ENCODE measurements at places on chromosomes 7 and 10.

DNA sequence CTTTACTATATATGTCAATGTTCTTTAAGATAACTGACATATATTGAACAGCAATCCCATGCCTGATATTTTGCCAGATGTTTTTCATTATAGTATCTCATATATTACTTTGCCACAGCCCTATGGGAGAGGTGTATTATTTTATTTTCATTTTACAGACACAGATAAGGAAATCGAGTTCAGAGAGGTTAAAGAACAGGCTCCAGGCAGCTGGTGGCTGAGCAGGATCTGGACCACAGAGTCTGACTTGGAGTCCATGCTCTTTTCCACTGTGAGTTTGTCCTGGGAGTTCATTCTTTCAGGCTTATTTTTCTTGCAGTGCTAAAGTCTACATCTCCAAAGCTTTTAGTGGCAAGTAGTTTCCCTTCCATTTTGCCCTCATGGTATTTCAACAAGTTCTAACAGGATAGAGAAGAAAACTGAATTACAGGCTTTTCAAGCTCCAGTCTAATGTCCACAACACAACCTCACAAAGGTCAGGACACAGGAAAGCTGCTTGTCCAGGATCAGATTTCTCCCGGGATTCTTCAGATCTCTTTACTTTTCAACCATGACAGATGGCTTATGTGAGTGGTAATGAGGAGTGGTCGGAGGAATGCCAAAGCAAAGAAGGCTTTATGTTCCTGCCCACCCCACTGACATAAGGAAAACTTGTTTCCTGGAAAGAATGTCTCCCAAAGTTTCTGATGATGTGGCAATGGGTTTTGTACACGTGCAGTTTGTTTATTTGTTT is 13.1 kb upstream of the SLC35B4 start:
- no peak for DNase-seq

GRCh38 chr7:107463139-107464078 is 6.4 kb upstream of the GPR22 start:
- DNase-seq, result peak; percentile 74

DNA sequence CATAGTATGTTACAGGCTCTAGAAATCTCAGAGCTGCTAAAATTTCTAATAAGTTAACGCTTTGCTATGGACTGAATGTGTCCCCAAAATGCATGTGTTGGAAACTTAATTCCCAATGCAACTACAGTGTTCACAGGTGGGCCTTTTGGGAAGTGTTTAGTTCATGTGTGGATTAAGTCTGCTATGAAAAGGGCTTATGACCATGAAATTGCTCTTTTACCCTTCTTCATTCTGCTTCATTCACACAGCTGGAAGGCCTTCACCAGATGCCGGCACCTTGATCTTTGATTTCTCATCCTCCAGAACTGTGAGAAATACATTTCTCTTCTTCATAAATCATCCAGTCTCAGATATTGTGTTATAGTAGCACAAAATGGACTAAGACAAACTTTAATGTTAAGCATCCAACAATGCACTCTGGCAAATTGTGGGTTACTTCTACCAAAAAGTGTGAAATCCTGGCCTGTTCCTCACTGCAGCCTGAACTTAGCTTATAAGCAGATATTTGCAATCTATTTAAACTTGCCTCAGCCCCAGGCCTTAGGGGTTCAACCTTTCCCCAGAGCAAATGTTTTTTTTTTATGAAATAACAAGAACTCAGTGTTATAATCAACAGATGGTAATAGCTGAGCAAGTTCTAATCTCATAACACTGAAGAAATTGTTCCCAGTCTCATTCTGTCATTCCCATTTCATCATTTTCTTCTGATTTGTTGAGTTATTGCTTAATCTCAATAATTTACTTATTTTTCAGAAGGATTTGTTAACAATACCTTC is 523.6 kb downstream of the KIF20B start:
- DNase-seq, result no peak

GRCh38 chr7:129134356-129134987 is 10.0 kb upstream of the TSPAN33 start:
- no peak for DNase-seq

DNA sequence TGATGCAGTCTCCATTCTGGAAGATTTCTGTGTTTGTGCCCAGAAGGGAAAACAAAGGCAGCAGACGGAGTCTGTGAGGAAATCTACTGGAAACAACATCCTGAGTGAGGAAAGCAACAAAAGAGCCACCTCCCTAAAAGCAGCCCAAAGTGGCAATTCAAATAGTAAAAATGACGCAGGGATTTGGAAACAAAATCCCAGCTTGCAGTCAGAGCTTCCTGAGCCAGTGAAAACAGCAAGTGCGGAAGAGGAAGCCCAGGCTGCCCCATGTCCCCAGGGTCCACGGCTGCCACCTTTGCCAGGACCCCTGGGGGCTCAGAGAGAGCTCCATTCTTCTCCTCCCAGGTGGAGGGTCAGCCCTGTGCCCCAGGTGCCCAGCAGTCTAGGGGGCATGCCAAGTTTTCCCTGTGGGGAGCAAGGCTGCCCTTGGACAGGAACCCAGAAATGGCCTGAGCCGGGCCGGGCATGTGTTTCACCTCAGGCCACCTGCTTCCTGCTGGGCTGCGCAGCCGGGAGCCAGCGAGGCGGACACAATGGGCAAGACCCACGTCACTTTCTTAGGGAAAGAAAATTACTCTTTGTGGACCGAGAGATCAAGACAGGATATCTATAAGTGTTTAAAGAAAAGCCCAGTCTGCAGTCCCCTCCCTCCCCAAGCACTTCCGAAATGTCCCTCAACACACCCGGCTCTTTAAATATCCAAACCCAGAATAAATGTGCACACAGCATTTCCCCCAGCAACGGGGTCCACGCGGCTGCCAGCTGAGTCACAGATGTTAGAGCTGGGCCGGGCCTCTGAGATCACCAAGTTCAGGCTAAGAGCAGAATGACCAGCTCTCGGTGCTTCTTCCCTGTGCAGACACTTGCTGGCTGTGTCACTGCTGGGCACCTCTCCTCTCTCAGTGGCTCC is 231.1 kb downstream of the ARHGAP12 start:
- DNase-seq, result peak; percentile 73

- peak; percentile 27 for DNase-seq
Measured at GRCh38 chr7:50304129-50304910, at the start of gene IKZF1. Gene IKZF1, plus strand, starts transcription at chr7:50304716. Its CDS starts 14,346 bp downstream, at chr7:50319062.

DNA sequence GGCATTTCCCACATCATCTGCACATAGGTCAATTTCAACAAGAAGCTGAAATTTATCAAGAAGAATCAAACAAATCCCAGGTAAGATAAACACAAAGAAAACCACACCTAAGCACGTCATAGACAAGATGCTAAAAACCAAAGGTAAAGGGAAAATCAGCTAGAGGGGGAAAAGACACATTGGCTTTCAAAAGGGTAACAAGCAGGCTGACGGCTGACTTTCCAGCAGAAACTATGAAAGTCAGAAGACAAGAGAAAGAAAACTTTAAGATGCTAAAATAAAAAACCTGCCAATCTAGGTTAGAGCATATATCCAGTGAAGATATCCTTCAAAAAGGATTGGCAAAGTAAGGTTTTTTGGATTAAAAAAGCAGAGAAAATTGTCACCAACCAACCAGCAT is 59.9 kb upstream of the RHEB start:
- DNase-seq, result no peak

GRCh38 chr7:150363872-150364271 is 4.8 kb upstream of the REPIN1 start:
- DNase-seq, result no peak

DNA sequence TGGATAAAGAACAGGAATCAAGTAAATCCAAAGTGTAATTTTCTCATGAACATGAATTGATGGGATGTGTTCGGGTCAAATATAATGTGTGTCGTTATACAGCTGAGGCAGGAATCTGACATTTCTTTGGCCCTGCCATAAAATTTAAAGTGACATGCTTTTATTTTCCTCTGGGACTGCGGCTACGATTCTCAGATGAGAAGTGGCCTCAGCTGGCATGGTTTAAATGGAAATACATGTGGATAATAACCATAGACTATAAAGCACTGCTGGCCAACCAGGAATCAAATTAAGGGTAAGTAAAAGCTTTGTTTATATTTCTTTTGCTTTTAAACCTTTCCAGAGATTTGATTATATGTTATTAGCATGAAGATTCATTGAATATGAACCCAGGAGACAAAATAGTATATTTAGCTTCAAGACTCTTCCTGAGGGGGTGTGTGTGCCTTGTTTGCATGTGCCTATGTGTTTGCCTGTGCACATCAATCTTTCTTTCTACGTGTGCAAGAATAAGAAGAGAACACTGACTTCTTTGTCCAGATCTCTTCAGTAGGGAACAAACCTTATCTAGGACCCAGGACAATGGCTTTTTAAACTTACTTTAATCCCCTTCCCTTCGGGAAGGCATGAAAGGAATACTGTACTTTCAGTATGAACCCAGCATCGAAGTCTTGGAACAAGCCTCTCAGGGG is 629.0 kb upstream of the PFKP start:
- no peak for DNase-seq

- DNase-seq, result no peak
Measured at GRCh38 chr7:69790977-69791724, 192.9 kb downstream of the AUTS2 start.

GRCh38 chr7:99146979-99147378 is 3.1 kb upstream of the SMURF1 start:
- peak; percentile 82 for DNase-seq

GRCh38 chr10:93707623-93708022 is 5.2 kb upstream of the FRA10AC1 start:
- DNase-seq, result no peak

DNA sequence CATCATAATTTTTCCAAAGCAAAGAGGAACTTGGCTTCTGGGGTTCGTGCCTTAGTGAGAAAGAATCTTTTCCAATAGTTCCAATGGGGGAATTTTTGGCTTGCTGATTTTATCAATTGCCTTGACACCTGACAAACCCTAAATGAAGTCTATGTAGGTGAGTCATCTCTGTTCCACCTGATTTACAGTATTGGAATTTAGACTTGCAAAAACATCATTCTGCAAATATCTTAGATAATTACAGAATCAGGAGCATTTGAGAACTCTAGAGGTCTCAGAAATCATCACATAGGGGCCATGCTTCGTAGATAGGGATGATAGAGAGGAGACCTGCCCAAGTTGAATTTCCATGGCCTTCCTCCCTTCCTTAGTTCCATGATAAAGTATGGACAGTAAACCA is 9.3 kb downstream of the SLC35G1 start:
- DNase-seq, result no peak

DNA sequence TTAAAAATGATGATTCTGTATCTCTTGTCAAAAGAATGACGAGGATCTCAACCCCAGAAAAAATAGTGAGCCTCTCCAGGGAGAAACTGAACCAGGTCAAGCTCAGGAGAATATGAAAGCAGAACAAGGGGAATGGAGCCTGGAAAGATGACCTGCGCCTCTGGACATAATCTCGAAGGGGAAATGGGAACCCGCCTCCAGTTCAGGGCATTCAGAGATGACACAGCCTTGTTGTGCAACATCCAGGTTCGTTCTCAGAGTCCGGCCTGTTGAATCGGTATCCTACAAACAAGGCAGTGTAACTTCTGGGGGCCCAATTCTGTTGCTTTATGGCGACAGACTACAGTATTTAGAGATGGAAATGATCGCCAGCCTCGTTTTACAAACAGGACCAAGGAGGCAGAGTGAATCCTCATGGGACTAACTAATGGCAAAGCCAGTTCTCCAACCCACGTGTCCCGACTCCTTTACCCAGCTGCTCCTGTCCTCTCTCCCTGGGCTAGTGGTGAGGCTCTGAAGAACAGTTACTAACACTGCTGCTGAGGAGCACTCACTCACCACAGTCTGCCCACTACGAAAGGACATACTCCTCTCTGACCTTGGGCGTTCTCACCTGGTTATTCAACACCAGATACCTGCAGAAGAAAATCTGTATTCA is 67.6 kb downstream of the JAZF1 start:
- no peak for DNase-seq

- DNase-seq, result no peak
Measured at GRCh38 chr10:34163075-34163905, 651.8 kb downstream of the PARD3 start.

- no peak for DNase-seq
Measured at GRCh38 chr10:20746856-20747255, 150.3 kb downstream of the NEBL start.

GRCh38 chr10:110597476-110597875 is 30.0 kb downstream of the SMC3 start:
- DNase-seq, result no peak

- no peak for DNase-seq
Measured at GRCh38 chr10:100522945-100523344, 3.3 kb upstream of the SEC31B start.

DNA sequence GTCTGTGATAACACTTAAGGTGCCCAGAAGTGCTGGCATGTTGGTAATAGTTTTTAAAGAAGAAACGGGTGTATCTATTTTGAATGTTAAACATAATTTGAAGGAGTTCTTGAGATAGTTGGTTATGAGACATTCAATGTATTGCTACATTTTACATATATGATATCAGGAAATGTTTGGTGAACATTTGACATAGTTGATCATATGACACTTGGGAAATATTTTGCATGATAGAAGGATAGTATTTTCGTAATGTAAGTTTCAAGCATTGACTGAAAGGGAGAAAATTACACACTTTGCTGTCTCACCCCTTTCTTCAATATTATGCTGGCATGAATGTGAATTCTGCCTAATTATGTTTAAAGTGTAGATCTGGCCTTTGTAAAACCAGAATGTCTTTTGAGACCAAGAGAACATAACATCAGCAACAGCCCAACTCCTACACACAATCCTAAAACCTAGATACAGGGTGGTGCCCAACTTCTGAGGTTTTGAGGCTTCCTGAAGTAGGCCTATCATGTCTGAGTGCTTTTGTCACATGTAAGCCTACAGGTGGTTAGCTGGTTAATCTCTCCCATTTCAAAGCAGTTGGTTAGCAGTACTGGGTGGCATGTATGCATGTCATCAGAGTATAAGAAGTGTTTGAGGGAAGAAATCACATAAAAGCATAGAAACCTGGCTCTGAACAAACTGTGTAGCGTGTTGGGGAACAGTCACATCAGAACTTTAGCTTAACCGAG is 2.1 kb downstream of the ADD3 start:
- no peak for DNase-seq

DNA sequence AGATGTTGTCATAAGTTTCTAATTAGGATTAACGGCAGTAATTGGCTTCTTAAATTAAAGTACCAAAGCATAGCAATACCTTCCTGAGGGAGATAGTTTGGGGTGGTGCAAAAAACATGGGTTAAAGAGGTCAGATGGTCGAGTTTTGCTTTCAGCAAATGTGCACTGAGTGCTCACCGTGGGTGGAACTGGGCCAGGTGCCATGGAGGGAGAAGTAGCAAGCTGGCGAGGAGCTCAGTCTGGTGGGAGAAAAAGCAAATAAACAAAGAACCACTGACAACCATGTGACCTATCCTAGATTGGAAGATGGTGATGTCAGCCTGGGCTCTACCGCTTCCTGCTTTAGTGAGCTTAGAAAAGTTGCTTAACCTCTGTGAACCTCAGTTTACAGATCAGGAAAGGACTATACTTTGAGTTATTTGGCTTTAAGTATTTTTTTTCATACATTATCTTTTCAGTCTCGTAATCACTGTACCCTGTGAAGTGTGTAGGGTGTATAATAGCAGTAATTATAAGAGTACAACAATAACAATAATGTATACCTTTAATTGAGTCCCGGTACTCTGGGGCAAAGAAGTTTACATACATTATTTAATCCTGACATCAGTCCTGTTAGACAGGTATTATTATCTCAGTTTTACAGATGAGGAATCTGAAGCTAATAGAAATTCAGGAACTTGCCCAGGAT is 69.0 kb upstream of the PDCD4 start:
- peak; percentile 88 for DNase-seq

- no peak for DNase-seq
Measured at GRCh38 chr7:77993838-77994237, 195.3 kb downstream of the PHTF2 start.

Measured in kidney tubule cell (primary cell).